ENCODE measurements at places on chromosomes 3 and 15.

DNA sequence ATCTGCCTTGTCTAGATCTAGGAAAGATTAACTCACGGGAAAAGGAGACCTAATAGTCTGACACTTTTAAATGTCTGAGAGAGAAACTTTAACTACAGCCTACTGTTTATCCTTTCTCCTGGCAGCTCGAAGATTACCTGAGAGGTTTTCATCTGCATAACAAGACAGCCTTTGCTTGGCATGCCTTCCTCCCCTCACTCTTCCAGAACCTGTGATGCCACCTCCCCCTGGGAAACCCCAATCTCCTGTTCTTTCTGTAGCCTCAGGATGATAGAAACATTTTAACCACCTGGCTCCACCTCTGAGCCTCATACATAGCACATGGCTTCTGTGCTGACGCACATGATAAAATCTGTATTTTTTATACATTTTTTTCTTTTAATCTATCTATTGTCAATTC, 420.8 kb downstream of the CNTN6 start:
- no peak for DNase-seq

DNA sequence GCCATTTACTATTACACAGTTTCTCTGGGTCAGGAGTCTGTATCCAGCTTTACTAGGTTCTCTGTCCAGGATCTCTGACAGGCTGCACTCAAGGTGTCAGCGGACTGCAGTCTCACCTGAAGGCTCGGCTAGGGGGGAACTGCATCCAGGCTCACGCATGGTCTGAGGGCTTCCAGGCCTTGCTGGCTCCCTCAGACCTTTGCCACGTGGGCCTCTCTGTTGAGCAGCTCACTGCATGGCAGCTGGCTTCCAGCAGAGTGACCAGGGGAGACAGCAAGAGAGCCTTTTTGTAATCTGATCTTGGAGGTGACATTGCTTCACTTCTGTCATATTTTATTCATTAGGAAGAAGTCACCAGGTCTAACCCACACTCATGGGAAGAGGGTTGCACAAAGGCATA, 152.3 kb downstream of the CACNA2D3 start:
- no peak for DNase-seq

DNA sequence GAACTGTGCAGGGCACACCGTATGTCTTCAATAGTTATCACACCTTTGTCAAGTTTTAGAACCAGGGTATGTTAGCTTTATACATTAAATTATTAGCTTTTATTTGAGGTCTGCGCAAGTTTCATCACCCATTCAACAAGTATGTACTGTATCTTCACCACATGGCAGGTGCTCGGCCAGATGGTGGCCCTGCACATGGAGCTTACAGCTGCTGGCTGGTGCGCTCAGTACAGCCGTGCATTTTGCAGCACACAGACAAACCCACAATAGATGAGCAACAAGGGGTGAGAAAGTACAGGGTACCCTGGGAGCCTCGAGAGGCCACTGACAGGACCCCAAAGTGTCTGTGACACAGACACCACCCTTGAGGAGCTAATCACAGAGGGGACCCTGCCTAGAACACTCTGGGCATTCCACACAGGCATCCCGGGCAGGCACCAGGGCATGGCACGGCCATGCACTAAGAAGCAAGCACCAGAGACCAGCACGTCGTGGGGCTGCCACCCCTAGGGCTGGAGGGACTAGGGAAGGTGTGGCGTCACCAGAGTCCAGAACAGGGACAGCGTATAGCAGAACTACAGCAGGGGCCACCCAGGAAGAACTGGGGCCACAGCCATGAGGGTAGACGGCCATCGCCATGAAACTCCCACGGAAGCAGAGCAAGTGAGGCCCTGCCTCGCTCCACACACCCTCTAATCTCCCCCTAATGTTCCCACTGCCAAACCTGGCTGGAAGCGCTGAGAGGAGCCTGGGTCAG, 27.4 kb downstream of the ZXDC start:
- no peak for DNase-seq

DNA sequence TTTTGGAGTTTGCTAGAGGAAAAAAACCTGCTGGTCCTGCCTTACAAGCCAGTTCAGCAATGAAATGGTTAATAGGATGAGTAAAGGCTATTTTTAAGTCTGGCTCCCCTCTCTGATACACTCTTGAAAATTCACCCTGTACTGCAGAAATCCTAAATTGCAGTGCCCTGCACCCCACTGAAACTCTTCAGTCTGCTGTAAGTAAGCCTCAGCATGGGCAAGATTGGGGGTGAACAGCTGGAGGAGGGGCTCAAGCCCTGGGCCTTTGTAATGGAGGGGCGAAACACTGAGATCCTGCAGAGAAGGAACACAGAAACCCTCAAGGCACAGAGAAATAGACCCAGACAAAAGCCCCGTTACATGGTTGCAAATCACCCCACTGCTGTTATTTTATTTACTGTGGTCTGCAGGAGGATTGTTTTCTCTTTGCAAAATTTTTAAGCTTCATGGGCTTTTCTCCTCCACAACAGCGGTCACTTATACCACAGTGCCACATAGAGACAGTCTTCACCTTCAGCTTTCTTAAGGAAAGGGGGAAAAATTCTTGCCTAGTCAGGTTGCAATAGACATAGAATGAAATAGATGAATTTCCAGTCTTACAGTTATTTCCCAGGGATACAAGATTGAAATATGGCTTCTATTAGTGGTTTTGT, 45.0 kb downstream of the SOX2 start:
- no peak for DNase-seq

DNA sequence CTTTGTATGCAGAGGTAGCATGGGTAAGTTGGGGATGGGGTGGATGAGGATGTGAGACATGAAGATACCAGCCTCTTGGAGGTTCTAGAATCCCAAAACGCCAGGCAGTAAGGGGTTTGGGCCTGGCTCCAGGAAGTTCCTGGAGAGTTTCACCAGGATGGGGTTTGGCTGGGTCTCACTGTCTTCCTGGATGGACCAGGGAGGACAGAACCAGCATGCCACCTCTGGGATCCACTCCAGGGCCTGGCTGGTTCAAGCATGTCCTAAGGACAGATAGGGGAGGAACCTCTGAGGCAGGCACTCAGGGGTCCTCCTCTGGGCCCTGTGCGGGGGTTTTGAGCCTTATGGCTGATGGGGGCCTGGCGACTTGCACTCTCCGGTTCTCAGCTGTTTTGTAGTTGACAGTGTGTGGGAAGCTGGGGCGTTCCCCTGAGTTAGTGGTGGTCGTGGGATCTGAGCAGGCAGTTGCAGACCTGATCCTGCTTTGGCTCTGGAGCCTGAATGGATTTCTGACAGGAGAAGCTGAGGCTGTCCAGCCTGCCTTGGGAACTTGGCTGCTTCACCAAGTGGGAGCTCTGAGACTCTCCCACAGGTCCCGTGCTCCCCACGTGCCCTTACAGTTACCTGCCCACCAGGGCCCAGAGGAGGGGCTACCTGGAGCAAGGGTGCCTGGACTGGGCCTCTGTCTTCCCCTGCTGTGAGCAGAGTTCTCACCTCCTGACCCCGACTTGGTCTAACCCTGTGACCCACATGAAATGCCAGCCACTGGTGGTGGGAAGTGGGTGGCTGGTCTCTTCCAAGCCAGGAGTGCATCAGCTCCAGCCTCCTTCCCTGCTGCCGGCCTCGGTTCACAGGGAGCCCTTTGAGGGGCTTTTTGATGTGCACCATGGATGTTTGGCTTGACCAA, 128.4 kb downstream of the EEFSEC start:
- DNase-seq: no peak
